Activated T-cell treated with anti-CD3 and anti-CD28 coated beads for 1 hour (primary cell): ENCODE measurements at places on chromosomes 3 and 15.

- DNase-seq, result no peak
These were observed 120.0 kb downstream of the PLD1 start for GRCh38 chr3:171690281-171690680.

GRCh38 chr15:66491846-66492245, 5.7 kb downstream of the SNAPC5 start:
- no peak for DNase-seq

DNA sequence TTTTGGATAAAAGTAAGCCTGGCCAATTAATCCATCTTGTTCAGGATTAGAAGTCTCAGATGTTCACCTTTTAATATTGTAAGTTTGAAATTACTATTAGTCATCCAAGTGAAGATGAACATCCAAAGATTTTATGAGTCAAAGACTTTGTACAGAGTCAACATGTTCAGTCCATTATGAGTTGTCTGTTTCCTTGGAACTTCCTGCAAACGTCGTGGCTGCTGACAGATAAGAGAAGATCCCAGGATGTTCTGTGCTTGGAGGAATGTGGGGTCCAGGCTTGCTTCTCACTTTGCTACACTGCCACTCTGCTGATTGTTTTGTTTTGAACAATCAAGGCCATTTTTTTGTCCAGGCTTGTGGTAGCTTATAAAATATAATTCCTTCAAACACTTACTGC, 74.3 kb upstream of the SLCO2A1 start:
- DNase-seq, result no peak

- no peak for DNase-seq
These were observed 215.4 kb downstream of the GREM1 start for GRCh38 chr15:32933236-32933635.

- no peak for DNase-seq
These were observed 347.7 kb downstream of the ZBBX start for GRCh38 chr3:167032267-167032876.

GRCh38 chr3:182148360-182148759, 436.6 kb downstream of the SOX2 start:
- no peak for DNase-seq

DNA sequence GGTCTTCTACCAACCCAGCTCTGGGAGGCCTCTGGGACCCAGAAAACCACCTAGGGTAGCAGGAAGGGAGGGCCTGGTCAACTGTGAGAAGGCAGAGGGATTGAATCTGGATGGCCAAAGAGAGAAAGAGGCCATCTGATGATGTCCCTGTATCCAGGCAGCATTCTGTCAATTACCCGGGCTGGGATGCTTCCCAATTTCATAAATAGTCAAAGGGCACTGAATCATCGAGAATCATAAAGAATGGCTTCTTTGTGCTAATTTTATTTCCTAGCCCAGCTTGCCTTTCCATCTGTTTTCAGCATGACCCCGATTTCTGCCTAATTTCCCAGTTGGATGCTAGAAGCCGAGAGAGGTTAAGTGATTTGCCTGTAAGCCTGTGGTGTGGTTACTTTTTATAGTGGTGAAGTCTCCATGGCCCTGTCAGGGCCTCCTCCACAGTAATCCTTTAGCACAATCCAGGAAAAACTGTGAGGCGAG, 129.2 kb downstream of the FAM43A start:
- no peak for DNase-seq

DNA sequence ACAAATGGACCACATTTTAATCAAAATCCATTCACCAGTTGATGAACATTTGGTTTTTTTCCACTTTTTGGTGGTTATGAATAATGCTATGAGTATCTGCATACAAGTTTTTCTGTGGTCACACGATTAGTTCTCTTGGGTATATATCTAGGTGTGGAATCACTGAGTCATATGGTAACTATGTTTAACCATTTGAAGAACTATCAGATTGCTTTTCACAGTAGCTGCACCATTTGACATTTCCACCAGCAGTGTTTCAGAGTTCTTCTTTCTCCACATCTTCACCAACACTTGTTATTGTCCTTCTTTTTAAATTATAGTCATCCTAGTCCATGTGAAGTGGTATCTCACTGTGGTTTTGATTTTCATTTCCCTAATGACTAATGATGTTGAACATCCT, 33.3 kb upstream of the ATG7 start:
- no peak for DNase-seq

DNA sequence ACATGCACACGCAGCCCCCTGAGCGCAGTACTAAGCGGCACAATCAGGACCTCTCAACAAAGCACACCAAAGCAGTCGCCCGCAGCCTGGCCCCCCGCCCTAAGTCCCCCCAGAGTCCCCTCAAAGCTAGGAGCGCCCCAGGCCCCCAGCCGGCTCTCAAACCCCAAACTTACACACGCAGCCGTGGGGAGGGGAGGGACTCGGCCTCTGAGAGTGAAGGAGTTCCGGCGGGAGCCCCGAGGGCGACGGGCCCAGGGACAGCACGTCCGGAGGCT, 5.5 kb downstream of the GATA2 start:
- no peak for DNase-seq

GRCh38 chr15:31467361-31467760, 140.7 kb downstream of the KLF13 start:
- DNase-seq, result no peak

GRCh38 chr15:38867556-38867955, 302.9 kb upstream of the RASGRP1 start:
- DNase-seq, result no peak

DNA sequence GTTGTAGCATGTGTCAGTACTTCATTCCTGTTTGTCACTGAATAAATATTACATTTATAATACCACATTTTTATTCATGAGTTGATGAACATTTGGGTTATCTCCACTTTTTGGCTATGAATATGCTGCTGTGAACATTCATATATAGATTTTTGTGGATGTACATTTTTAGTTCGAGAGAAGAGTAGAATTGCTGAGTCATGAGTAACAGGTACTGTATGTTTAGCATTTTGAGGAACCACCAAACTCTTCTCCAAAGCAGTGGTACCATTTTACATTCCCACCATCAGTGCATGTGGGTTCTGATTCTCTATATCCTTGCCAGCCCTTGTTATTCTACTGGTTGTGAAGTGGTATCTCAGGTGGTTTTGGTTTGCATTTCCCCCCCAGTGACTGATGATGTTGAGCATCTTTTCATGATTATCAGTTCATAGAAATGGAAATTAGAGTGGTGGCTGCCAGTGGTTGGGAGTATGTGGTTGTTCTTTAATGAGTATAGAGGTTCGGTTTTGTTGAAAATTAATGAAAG, 59.6 kb downstream of the CCDC66 start:
- DNase-seq, result no peak

DNA sequence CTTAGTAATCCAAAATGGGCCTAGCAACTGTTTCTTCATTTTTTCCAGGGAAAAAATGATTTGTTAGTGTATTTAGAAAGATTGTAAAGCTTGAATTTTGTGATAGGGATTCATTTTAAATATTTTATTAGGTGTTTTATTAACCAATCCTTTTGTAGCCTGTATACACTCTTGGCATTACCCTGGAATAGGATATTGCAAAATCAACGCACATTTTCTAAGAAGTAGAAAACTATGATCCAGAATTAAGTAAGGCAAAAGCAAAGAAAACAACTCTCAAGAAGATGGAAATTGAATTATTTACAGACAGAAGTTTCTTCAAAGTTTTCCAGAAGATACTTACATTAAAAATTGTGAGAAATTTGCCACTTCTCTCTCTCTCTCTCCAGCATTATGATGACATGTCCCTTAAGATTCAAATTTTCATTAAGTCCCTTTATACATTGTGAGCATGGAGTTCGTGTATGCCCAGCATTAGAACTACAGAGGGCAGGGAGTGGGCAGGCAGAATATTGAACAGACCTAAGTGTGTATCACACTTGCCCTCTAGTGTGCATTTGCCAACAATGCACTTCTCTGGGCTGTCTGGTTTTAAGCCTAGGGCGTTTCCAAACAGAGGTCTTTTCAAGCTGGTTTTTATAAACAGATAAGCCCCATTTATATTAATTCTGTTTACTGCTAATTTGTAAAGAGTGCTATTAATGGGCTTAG, 28.5 kb upstream of the CMSS1 start:
- no peak for DNase-seq

DNA sequence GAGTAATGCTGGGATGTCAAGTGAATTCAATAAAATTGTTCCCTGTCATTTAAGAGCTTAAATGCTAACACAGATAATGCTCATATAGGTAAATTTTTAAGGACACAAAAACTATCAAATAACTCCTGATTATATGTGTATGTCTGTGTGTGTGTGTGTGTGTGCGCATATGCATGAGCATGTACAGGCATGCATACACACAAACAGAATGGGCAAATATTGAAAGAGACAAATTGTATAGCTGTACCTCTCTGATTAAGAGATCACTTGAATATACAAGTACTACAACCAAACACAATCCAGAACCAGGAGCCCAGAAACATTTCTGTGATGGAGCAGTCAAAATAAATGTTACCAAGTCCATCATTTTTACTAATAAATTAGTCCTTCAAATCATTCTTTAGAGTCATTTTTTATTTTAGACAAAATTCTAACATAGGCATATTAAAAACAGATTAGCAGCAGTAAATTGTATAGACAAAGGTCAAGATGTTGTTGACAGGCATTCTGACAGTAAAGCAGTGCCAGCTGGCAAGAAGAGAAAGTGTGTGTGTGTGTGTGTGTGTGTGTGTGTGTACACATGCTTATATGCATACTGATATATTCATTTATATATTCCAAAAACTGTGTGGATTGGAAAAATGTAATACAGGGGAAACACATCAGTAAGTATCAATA, 145.3 kb downstream of the CD47 start:
- no peak for DNase-seq

- DNase-seq, result no peak
These were observed 204.9 kb upstream of the CGNL1 start for GRCh38 chr15:57171426-57171825.

- DNase-seq, result no peak
These were observed 154.3 kb downstream of the ALDH1A2 start for GRCh38 chr15:57911247-57911646.

DNA sequence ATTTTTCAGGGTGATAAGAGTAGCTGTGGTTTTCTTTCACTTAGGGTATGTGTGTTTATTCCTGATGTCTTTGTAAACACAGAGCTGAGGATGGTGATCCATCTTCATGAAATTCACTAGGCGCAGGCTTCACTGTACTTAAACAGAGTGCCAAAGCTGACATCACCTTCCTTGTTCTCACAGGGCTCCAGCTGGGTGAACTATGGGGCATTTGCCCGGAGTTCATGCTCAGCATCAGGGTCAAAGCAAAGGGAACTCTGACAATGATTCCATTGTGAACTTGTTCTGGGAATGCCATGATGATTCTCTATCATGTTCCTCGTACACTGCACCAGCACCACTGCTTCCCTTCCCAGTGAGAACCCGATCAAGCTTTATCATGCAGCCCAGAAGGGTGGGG, 184.8 kb upstream of the P2RY1 start:
- no peak for DNase-seq

DNA sequence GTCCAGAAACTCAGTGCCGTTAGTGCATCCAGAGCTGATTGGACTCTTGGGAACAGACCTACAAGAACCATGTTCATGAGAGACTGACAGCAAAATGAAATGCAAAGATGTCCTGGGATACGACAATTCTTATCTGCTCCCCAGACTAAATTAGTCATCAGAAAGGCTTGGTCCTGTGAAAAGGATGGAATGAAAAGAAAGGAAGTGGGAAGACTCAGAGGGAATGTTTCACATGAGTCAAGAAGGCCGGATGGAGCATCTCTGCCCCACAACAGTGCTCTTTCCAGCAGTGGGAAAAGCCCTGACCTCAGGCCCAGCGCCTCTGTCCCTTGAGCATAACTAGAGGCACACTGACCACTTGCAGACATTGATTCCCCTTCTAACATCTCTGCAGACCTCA, 39.3 kb upstream of the UACA start:
- no peak for DNase-seq

- no peak for DNase-seq
These were observed 555 bp downstream of the TM2D3 start for GRCh38 chr15:101651554-101652097.

DNA sequence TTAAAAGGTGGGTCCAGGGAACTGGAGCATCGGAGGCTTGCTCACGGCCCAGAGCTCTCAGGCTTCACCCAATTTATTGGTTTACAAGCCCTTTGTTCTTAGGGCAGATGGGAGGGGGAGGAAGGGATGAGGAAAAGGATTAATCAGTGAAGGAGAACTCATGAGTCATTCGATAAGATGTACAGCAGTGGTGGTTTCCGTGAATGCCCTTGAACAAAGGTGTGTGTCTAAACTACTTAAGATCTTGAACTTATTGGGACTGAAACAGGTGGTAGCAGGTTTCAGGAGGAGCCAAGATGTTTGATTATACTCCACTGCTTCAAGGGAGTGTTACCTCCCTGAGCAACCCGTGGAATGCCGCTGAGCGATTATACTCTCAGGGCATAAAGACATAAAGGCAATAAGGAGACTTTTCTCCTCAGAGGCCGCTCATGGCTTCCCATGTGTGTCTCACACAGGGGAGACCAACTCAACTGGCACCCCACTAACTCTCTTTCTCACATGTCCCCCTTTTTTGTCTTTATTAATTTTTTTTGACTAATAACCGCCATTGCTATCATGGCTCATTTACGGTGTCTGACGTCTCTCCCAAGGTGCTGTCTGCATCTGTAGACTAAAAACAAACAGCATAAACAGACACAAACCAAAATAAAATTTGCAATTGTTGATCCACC, 17.3 kb upstream of the SLC28A2 start:
- no peak for DNase-seq

GRCh38 chr15:64667736-64668161, 107.6 kb downstream of the RBPMS2 start:
- no peak for DNase-seq

DNA sequence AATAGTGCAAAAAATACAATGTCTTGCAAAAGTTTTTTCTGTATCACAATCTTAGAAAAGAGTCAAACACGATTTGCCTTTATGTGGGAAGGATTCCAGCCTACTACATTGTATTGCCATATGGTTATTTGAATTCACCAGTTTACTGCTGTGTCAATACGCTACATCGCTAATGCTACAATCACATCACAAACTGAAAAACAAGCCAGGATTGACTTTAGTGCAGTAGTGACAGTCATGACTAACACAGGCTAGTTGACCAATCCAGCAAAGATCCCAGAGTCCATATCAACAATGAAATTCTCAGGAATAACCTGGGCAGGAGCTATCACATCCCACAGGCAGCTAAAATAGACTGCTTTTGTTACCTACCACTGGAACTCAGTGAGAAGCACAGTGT, 67.0 kb downstream of the IL12A start:
- no peak for DNase-seq

DNA sequence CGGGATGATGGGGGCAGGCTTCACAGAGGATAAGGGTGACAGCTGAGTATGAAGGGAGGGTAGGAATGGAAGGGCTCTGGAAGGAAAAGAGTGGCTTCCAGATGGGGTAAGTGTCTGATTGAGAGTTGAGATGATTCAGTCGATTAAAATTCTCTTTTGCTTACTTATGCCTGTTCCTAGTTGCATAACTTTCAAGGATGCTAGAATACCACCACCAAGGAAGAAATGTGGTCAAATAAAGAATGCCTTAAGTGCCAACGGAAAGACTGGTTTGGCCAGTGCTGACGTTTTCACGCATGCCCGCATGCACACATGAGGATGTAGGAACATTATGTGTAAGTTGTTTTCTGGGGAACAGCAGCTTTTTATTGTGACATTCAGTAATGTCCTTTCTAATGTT, 263.4 kb upstream of the WNT5A start:
- DNase-seq, result no peak
